ENCODE measurements at places on chromosomes 1 and 21.
A peak's percentile ranks its signal among the peaks of the same experiment; 100 is the strongest.

DNA sequence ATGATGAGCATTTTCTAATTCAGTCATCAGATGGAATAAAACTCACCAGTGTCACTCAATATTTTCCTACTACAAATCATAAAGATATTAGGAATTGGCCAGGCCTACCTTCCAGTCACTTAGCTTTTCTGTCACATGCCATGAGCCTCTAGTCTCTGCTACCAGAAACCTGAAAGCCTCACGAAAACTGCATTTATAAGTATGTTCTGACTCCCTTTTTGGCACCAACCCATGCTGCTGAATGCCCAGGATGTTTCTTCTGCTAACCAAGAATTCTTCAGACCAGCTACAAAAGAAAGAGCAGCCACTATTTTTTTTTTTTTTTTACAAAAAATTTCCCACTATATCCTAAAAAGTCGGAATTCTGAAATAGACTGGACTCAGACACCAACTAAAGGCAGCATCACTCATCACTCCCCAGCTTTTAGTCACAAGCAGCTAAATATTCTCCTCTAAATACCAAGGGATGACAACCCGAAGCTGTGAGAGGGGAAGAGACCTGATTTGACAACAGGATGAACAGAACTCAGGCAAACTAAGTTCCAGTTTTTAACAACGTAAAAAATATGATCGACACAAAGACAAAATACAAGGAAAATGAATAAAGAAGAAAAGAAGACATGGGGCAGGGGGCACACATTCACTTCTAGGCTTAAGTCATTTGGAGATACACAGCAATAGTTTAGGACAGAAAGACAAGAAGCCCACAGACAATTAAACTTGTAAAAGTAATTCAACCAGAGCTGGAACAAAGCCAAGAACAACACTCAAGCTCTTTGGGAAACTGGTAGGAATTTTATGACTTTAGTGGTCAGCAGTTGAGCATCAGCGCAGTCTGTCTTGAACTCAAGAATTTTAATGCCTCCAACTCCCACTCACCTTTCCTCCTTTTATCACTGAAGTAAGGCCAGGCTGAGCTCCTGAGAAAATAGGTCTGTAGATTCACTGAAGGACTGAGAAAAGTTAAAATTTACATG lies 1.7 kb downstream of the DCAF8 start:
- DNase-seq = peak; percentile 3

- DNase-seq = no peak
Measured at GRCh38 chr1:25590096-25590824, 26.3 kb upstream of the MAN1C1 start.

- no peak for DNase-seq
Measured at GRCh38 chr1:37480125-37480466, 5.7 kb downstream of the ZC3H12A start.

DNA sequence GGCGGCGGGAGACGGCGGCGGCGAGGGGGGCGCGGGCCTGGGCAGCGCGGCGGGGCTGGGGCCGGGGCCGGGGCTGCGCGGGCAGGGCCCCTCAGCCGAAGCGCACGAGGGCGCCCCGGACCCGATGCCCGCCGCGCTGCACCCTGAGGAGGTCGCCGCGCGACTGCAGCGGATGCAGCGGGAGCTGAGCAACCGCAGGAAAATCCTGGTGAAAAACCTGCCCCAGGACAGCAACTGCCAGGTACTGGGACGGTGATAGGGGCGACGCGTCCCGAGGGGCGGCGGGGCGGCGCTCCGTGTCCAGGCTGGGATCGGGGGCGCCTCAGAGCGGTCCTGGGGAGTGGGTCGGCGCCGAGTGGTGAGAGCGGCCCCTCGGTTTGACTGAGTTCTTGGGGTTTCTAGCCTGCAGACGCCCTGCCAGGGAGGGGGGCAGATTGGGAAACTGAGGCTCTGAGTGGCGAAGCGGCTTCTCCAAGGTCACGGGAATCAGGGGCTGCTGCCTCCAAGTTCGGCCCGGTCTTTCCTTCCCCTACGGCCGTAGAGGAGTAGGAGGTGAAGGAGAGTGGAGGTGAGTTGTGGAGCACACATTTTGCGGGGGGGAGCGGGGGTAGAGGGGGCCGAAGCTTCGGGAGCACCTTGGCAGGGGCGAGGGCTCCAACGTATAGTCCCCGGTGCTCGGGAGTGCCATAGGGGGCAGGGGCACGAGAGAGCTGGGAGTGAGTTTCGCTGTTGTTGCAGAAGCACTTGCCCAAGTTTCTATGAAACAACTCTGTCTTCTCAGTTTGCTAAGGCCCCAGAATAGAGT lies 508 bp downstream of the RAVER2 start:
- DNase-seq = no peak

GRCh38 chr1:12620488-12620865 lies 2.5 kb upstream of the DHRS3 start:
- peak; percentile 25 for DNase-seq

DNA sequence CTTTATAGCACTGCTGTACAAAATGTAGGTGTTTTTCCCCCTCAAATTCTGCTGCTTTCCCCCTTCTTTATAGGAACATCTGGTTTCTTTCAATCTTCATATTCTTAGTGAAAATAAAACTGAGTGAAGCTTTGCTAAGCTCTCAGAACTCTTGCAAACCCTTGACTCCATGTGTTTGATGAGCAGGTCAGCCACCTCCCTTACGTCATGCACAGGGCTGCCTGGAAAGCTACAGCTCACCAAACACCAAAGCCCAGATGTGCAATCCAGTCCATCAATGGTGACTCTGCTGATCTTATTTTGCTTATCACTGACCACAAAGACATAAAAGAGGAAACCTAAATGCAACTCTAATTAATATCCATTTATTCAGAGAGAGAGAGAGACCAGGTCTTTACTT lies 5.5 kb downstream of the CACNA1E start:
- DNase-seq = no peak

GRCh38 chr1:110060034-110060661 lies 10.3 kb downstream of the ALX3 start:
- DNase-seq = peak; percentile 77

- DNase-seq = no peak
Measured at GRCh38 chr1:106613861-106614260, 442.6 kb upstream of the PRMT6 start.

GRCh38 chr1:16110884-16111283 lies 37.4 kb upstream of the FAM131C start:
- DNase-seq = no peak

DNA sequence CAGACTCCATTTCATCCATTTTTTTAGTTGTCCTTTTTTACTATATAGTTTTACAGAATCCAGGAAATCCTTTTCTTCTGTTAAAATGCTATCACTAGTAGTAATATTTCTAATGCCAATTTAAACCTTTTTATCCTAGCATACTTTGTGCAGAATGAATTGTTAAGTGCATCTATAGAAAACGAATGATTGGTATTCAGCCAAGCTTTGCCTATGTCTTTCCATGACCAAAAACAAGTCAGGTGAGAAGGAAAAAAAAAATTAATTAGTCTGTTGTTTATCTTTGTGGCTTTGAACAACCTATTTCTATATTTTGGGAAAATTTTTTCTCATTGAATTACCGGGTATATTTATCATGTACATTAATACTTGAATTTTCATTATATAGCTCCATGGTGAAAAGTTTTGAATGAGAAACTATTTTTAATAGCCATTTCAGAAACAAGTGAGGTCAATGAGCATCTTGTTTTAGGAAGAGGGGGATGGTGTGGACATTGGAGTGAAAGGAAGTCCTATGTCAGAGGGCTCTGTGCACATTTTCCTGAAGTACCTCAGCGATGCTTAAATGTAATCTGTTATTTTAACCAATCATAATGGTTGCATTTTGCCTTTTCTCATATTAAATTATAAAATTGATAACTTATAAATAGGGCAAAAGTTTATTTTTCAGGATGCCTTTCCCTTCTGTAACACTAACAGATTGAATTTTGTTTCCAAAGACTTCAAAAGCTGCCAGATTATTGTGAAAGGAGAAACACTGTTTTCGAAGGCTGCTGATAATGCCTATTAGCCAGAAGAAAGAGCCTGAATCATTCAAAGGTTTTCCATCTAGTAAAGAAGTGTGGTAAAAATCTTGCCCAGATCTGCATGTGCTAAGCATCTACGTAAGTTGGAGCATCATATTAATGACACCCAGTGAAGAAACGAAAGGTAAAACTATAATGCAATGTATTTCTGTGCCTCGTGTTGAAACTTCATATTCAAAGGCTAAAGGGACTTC lies 73.8 kb upstream of the S1PR1 start:
- DNase-seq = no peak

DNA sequence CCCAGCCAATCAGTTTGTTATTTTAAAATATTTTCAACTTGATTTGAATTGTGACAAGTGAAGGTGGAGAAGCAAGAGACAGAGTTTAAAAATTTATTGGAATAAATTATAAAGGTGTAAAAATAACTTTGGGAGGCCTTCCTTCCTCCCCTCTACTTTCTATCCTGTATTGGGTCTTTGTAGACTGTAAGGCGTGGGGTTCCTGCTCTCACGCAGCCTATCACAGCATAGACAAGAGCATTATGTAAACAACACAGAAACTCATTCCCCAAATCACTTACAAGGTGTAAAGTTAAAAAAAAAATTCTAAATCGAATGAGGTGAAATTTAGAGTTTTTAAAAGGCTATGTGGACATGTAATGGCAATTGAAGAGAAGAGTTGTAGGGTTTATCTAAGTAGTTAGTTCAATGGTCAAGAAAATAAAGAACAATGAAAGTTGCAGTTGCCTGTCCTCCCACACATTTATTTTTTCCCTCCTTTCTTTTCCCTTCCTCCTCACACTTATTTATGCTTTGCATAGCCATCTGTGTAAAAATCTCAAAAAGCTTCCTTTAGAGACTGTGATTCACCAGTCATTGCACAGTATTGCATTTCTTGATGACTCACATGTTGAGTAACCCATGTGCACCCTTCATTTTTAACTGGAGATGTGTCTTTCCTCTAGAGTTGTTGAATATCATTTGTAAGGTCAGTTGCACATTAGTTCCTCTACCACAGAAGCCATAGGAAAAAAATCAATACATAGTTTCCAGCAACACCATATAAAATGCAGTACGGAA lies 242.2 kb downstream of the PTPRC start:
- no peak for DNase-seq

DNA sequence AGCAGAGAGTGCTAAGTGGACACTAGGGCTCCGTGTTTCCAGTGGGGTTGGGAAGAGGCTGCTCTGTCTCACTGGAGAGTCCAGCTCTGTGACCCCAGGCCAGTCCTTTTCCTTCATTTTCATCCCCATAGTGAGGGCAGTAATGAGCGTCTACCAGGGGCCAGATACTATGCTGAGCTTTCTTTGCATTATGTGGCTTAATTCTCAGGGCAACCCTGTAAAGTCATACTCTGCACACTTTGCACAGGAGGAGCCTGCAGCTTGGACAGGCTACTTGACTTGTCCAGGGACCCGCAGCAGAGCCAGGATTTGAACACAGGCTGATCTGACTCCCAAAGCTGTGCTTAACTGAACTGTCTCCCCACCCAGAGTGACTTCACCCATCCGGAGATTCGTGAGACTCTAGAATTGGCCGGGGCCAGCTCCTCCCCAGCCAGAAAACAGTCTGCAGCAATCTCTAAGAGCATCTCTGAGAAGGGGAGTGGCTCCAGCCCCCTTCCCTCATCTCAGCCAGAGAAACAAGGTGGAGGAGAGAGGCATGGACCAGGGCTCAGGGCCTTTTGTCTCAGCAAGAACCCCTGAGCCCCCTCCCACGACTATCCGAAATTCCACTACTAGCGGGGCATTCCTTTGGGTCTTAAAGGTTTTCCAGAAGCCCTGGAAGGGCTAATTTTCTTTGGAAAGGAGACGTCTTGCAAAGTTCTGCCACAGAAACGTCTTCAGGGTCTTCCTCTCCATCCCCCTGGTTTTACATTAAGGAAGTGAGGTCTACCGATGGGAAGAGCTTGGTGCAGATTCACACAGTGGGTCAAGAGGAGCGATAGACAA lies 866 bp upstream of the FNDC5 start:
- no peak for DNase-seq

DNA sequence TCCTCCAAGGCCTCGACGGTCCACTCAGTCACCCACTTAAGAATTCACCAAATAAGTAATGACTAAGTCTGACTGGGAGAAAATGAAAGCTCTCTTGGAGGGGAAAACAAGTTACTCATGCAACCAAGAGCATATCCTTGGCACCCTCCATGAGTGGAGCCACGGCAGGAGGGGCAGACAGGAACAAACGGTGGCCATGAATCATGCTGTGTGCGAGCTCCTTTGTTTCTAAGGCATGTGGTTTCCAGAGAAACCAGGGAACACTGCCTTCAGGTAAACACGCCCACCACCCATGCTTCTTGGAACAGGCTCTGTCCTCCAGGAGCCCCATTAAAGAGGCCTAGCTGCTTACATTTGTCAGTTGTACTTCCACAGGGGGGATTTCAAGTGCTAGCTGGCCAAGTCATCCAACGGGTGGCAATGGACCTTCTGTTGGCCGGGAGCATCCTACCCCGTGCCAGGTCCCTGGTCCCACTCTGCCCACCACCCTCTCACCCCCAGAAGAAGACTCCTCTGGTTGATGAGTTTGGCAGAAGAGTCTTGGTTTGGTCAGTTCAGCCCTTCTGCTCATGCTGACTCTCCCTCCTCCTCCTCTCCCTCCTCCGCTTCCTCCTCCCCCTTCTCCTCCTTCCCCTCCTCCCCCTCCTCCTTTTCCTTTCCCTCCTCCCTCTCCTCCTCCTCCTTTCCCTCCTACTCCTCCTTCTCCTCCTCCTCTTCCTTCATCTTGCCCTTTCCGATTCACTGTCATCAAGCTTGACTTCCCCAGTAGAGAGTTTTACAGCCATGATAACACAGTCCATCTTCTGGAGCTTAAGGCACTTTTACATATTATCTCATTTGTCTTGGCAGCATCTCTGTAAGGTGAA lies 107.6 kb downstream of the CCDC185 start:
- DNase-seq = no peak

- no peak for DNase-seq
Measured at GRCh38 chr1:55033265-55033614, 6.1 kb upstream of the PCSK9 start.

- DNase-seq = no peak
Measured at GRCh38 chr1:7896994-7897393, 43.6 kb downstream of the TNFRSF9 start.

GRCh38 chr1:168408539-168408865 lies 127.8 kb downstream of the TBX19 start:
- DNase-seq = no peak

- DNase-seq = no peak
Measured at GRCh38 chr1:87242445-87243185, 86.1 kb upstream of the LMO4 start.

DNA sequence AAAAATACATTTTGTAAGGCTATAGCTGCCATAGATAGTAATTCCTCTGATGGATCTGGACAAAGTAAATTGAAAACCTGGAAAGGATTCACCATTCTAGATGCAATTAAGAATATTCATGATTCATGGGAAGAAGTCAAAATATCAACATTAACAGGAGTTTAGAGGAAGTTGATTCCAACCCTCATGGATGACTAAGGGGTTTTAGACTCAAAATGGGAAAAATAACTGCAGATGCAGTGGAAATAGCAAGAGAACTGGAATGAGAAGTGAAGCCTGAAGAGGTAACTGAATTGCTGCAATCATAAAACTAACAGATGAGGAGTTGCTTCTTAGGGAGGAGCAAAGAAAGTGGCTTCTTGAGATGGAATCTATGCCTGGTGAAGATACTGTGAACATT lies 230.8 kb downstream of the KCTD3 start:
- no peak for DNase-seq

- no peak for DNase-seq
Measured at GRCh38 chr1:167714098-167714438, 7.7 kb upstream of the MPZL1 start.
